ENCODE measurements at places on chromosomes 2 and 18.

- no peak for DNase-seq
Observed at GRCh38 chr18:48775372-48776155, 175.2 kb downstream of the SMAD7 start.

DNA sequence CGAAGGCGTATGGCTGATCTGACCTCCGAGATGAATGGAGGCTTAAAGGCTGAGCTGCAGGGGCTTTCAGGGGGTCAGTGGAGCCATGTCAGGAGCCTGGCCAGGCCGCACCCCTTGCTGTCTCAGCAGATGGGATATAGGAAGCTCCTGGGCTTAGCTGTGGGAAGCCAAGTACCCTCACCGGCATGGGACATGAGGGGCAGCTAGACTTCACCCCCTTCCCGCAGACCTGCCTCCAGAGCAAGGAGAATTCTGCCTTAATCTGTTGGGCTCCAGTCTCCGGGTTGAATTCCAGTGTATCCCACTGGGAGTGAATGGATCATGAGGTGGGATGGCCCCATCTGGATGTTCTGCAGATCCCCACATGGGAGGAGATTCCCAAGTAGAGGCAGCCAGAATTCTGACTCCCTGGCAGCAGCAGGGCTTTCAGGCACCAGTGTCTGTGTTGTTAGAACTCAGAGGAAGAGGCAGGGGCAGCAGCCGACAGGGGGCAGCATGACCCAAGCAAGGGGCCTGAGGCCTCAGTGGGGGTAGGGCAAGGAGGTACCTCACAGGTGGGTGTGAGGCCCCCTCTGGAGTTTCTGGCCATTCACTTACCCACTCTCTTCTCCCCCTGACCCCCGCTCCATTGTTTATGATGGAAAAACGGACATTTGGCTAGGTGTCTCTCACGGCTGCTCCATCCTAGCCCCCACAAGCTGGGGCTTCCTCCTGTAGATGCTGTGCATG is 19.1 kb downstream of the CAPG start:
- DNase-seq, result peak; percentile 62

DNA sequence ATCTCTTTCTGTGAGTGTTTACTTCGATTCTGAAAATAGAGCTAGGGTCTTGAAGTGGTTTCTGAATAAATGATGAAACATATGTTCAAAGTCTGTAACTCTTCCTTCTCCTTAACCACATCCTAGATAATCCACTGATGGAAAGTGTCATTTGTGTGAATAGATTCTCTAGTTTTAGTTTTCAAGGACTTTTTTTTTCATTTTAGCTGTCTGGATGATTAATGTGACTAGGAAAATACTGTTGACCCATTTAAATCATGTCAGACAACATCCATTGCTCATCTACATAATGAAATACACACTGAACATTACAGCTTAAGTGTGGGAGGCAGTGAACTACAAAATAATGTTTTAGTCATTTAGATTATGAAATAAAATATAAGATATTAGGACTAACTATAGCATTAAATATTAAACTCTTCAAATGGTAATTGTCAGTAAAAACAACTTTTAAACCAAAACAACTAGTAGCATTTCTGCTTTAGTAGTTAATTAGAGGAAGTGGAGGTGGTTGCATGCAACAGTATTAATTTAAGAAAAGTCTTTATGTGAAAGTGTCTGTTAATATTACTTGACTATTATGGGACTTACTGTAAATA is 39.1 kb upstream of the DLX1 start:
- no peak for DNase-seq

DNA sequence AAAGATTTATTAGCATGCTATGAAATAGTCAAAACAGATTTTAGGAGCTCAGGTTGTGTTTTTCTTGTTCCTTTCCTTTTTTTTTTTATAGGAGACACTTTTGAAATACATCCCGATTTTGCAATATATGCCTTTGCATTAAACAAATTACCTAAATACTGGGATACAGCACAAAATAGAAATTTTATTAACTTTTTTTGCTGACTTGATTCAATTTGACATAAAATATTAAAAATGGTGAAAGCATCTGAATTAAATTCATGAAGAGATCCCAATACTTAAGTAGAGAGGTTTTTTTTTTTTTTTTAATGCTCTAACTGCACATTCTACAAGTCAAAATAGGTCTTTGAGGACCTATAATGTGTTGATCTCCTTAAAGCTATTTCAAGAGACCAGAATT is 939.5 kb upstream of the CHAC2 start:
- no peak for DNase-seq

GRCh38 chr18:45935591-45936335 is 31.4 kb downstream of the EPG5 start:
- no peak for DNase-seq

GRCh38 chr2:71474116-71474743 is 20.9 kb downstream of the DYSF start:
- no peak for DNase-seq

- DNase-seq, result no peak
Observed at GRCh38 chr18:51425475-51425874, 228.0 kb upstream of the MEX3C start.

DNA sequence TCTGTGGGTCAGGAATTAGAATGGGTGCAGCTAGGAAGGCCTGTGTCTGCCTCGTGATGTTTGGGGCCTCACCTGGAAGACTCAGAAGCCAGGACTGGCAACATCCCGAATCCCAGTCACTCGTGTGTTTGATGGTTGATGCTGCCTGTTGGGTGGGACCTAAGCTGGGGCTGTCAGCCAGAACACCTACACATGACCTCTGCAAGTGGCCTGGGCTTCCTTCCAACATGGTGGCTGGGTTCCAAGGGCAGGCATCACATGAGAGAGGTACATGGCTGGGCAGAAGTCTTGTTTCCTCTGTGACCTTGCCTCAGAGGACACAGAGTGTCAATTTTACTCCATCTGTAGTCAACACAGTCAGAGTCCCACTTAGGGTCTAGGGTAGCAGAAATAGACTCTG is 177.8 kb downstream of the GBX2 start:
- no peak for DNase-seq

DNA sequence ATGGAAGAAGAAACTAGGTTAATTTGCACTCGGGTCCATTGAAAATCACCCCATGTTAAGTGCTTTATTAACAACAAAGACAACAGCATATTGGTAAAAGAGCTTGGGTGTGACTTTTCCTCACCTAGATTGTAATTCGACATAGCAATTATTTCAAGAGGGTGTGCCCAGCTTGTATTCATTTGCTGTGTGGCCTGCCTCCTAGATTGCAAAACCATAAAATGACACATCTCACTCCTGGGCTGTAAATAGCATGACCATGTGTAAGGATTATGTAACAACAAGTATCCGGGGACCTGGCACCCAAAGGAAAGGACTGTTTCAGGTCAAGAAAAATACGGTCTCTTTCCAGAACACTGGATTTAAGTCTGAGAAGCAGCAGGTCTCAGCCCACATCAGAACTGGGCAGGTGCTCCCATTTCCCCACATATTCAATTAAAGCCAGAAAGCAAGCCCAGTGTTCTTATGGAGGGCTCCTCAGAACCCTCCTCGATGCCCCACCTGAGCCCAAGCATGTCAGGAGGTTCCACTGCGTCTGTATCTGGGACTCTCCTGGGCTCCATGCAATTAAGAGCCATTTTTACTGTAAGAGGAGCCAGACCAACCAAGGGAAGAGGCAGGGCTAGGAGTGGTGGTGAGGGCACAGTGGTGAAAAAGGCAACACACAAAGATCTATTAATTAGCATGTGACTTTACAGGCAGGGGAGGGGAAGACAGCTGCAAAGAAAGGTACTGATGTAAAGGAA is 39.2 kb downstream of the MREG start:
- DNase-seq, result no peak

GRCh38 chr2:66426244-66427111 is 8.4 kb upstream of the MEIS1 start:
- no peak for DNase-seq
